ENCODE measurements at places on chromosomes 1 and 21. TPM values are rescaled to one million over a fixed set of nuclear protein-coding genes. Genes with fewer than 3 reads are reported as not detected.

DNA sequence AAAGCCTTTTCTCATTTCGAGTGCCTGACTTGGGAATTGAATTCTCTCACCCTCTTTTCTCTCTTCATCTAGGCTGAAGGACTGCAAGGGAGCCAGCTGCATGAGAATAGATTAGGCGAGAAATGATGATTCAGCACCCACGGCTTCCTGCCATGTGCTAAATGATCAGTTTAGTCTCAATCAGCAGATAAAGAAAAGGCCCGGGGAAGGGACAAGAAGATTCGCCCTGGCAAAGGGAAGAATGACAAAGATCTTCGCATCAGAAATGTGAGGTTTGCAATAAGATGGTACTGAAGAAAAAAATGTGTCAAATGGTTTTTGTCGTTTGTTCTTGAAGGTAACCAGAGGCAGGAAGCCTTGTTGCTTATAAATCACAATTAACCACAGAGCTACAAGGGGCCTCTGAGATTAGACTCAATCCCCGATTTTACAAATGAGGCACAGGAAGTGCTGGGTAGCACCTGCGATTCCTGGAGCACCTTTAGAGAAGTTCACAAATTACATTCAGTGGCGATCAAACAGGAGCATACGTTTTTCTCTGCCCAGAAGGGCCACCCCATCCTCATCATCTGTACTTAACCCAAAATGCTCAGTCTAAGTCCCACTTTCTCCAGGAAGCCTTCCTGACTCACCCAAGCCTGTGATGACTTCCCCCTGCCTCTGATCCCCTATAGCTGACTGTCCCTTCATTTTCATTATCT is 183.4 kb downstream of the ZNF281 start:
- DNase-seq: no peak

- DNase-seq: no peak
These were observed 68.5 kb upstream of the GRIK3 start for GRCh38 chr1:37102656-37103382.

GRCh38 chr1:50735443-50735842 is 224.6 kb downstream of the FAF1 start:
- no peak for DNase-seq

DNA sequence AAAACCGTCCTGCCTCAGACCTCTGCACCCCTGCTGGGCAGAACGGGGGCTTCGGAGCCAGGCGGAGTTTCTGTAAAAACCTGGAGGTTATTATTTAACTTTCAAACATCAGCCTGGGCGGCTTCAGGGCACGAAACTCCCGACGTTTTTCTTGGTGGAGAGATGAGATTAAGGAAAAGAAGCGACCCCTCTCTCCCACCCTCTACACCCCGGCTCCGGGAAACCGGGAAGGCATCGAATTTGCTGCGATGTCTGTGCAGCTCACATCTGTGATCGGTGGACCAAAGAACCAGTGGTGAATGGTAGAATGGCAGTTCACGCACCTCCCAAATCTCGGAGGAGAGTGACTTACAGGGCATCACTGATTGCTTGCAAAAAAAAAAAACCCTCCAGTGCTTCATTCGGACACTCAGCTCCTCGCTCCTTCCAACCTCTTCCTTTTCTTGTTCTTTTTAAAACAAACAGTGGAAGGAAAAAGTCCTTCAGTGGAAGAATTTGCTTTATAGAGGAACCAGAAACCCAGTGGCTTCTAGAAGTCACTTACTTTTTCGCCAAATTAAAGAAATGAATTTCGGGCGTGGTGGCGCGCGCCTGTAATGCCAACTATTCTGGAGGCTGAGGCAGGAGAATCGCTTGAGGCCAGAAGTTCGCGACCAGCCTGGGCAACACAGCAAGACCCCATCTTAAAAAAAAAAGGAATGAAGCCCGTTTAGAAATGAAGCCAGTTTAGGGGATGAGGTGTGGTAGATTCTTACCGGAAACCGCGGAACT is 884 bp downstream of the PHACTR4 start:
- no peak for DNase-seq

DNA sequence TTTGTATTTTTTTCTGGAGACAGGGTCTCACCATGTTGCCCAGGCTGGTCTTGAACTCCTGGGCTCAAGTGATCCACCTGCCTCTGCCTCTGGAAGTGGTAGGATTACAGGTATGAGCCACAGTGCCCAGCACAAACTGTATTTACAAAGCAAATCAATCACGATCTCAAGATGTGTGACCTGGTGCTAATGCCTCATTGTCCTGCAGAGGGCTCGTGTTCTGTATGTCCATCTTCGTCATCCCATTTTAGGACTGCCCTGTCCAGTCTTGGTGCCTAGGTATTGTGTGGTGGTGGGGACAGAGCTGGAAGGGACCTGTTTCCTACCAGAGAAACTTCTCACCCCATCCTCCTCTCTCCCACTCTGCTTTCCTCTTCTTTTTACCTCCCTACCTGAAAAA is 20.2 kb downstream of the PROK1 start:
- no peak for DNase-seq

DNA sequence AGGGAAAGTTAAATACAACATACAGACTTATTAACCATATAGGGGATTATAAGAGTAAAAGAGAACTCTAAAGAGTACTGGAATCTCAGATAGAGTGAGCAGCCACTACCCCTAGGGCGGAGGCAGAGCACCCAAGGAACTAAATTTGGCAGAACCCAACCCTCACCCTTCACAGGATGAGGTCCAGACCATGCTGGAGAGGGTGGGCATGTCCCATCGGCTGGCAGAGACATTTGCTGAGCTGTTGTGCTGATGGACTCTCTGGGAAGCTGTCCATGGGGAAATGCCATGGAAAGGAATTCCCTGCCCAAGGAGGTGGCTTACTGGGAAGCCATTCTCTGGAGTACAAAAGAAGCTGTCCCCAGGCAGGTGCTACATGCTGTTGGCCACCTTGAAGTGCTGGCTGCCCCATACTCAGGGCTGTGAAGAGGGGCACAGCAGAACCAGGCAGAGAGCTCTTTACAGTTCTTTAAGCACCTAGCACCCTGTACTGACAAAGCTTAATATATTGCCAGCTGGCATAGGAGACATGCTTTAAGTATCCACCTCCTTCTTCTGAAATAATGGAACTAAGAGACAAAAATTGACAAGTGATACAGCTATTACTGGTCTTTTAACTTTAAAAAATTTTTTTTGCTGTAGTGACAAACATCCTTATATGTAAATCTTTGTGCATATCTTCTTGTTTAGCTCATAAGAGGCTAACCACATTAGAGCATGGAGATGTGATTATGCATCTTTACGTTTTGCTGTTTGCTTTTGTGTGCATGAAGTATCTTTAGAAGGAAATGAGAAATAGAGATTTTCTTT is 29.6 kb downstream of the TSNAX start:
- DNase-seq: no peak

DNA sequence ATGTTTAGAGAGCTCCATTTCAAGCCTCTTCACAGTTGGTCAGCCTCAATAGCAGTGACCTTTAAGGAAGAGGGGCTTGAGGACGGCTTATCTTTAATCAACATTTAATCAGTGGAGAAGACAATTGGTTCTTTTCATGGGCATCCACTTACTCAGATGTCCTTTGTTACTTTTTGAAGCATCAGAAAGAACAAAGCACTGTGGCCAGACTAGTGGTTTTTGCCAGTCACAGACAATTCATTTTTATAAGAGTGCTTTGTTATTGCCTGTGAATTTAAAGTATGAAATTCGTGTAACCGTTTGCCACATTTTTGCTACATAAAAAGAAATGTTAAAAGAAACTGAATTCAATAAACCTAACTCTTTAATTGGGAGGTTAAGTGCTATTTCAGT is 222.8 kb downstream of the TPR start:
- DNase-seq: no peak

B3GALNT2 gene
- 31.9 TPM for total RNA-seq

Data from posterior vena cava (tissue), 2 donors.